ENCODE measurements at places on chromosomes 12 and 14. TPM values are rescaled to one million over a fixed set of nuclear protein-coding genes. Genes with fewer than 3 reads are reported as not detected.

The PRH2 gene
- total RNA-seq: not detected

The GPR84 gene
- not detected for total RNA-seq

The CD69 gene
- not detected for total RNA-seq

The CPNE6 gene
- not detected for total RNA-seq

The VEZT gene
- total RNA-seq: 214 TPM

DNA sequence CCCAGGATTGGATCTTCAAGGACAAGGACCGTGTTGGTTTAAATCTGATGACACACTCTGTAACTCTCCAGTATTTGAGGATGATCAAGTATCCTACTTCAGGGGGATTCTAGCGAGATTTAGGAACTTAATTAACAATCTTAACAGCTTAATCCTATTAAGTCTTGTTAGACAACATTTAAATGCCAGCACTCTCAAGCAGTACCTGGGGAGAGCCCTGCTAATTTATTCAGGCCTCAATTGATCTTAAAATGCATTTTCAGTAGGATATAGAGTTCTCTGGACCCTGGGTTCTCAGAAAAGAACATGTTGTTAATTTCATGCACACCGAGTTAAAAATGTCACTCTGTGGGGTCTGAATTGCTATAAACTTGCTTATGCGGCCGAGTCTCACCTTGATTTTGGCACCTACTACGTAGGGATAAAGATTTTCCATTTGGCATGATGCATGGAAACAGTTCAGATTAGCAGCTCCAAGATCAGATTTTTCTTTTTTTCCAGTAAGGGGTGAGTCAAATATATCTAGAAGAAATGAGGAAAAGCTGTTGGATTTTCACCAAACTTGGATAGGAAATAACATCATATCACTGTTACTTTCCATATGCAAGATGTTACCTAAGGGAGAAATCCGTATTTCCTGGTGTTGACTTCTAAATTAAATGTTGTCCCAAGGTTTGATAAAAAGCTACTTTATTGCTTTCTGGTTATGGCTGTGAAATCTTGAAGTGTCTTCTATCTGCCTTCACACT lies 76.1 kb downstream of the SLC24A4 start:
- H3K27me3 ChIP-seq: peaks cover 52% of the 10 kb centered on the region
- no peak for DNase-seq
- peaks cover 6% of the 10 kb centered on the region for H3K4me1 ChIP-seq
- no peak overlapping the region for H3K4me3 ChIP-seq
- H3K36me3 ChIP-seq: no peaks in the 10 kb centered on the region

The TOMM20L gene
- not detected for total RNA-seq

DNA sequence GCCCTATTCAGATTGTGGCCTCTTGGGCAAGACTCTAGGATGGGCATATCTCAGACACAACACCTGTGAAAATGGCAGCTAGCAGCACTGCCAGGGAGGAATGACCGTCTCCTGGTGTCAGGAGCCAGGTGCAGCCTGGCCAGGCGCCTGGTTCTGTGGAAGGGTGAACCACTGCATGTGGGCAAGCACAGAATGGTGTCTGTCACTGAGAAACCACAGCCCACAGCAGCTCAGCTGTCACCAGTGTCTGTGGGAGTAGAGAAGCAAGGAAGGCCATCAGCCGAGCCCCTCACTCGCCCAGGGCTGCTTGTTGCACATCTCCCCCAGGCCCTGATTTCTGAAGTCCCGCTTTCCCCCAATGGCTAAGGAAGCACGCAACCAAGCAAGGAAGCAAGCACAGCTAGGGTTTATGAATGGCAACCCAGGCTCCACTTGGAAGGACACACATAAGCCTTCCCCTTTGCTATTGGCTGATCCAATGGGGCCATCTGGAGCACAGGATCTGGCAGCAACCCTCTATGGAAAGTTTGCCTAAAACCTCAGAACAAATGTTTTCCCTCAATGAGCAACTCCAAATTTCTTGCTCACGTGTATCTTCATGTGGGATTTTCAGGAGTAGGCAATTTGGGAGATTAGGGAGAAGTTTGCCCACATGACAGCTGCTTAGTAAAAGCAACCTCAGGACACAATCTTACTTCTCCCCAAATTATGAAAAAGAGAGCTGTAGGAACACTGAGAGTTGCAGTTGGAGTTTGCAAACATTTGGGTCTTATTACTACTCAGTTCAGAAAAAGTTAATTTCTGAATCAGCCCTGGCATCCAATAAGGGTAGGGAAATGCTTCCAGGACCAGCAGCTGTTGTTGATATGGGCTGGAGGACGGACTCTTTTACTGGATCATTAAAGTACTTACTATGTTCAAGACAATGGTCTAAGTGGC lies 44.7 kb downstream of the GPHB5 start:
- no peaks in the 10 kb centered on the region for H3K4me1 ChIP-seq
- no peaks in the 10 kb centered on the region for H3K36me3 ChIP-seq
- H3K27ac ChIP-seq: no peak overlapping the region
- H3K27me3 ChIP-seq: no peaks in the 10 kb centered on the region
- no peak overlapping the region for H3K4me3 ChIP-seq
- DNase-seq: no peak

DNA sequence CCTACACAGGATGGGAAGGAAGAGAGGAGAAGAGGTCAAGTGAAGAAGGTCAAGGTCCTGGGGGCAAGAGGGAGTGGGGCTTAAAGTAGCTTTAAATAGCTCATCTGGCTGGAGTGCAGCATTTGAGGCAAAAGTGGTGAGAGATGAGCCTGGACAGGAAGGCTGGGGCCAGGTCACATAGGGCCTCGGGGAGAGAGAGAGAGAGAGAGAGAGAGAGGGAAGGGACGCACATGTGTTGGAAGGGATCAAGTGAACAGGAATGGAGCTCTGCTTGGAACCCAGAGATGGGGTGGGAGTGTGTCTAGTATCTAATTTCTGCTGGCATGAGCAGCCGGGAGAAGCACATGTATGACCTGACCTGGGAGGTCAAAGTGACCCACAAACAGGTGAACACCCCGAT lies 407.5 kb downstream of the MED13L start:
- no peaks in the 10 kb centered on the region for H3K4me1 ChIP-seq
- no peak overlapping the region for H3K27ac ChIP-seq
- H3K36me3 ChIP-seq: no peaks in the 10 kb centered on the region
- H3K4me3 ChIP-seq: no peak overlapping the region

GRCh38 chr14:93036652-93037345 lies 78.9 kb downstream of the ITPK1 start:
- no peaks in the 10 kb centered on the region for H3K36me3 ChIP-seq
- H3K4me3 ChIP-seq: no peak overlapping the region
- peaks cover 19% of the 10 kb centered on the region for H3K4me1 ChIP-seq
- H3K27ac ChIP-seq: peak overlapping the region; percentile 85
- no peak for DNase-seq

- H3K4me3 ChIP-seq: no peak overlapping the region
- DNase-seq: no peak
- H3K27ac ChIP-seq: no peak overlapping the region
- H3K36me3 ChIP-seq: no peaks in the 10 kb centered on the region
- H3K27me3 ChIP-seq: no peaks in the 10 kb centered on the region
Measured at GRCh38 chr14:54503486-54503885, 6.2 kb upstream of the CGRRF1 start.

GRCh38 chr12:123997033-123997822 lies 24.2 kb downstream of the ZNF664 start:
- H3K27me3 ChIP-seq: no peaks in the 10 kb centered on the region
- no peak for DNase-seq
- H3K4me1 ChIP-seq: peaks cover 10% of the 10 kb centered on the region
- H3K27ac ChIP-seq: peak overlapping the region; percentile 1
- no peak overlapping the region for H3K4me3 ChIP-seq
- H3K36me3 ChIP-seq: peaks cover 67% of the 10 kb centered on the region

GRCh38 chr12:117900561-117900960 lies 68.2 kb downstream of the KSR2 start:
- H3K4me1 ChIP-seq: no peaks in the 10 kb centered on the region
- no peak for DNase-seq
- no peaks in the 10 kb centered on the region for H3K27me3 ChIP-seq
- H3K27ac ChIP-seq: no peak overlapping the region

DNA sequence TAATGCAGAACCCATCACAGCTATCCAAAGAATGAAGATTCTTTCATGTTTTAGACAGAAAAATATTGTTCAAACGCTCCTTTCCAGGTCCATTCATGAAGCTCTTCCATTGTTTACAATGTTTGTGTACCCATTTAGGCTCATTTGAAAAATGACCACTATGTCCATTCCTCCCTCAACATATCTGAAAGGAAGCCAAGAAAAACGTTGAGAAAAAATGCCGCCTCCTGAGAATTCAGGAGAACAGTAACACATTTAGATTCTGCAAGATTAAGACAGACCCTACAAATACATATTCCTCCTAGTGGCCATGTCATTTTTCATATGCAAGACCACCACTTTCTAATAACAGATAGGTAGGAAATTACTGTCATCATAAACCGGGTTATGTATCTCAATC lies 124.4 kb downstream of the SLC25A21 start:
- H3K4me1 ChIP-seq: peaks cover 17% of the 10 kb centered on the region
- no peak for DNase-seq
- H3K27me3 ChIP-seq: no peaks in the 10 kb centered on the region
- no peak overlapping the region for H3K4me3 ChIP-seq
- H3K36me3 ChIP-seq: no peaks in the 10 kb centered on the region

The GALNT9 gene
- total RNA-seq: not detected

DNA sequence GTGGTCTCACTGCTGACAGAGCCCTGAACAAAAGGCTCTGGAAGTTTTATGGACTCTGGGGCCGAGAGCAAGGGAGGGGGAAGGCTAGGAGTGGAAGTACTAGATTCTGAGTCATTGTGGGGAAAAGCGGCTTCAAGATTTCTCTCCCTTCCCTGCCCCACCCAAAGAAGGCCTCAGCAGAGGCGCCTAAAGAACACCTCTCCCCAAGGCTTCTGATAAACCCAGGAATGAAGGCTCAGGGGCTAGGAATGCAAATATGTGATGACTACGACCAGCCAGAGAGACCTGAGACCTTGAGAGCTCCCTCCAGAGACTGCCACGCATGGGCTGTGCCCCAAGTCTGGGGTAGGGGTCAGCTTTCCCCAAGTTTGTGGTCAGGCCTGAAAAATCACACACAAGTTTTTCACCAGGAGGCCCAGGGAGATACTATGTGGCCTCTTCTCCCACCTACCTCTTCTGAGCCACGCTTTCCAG lies 130.7 kb upstream of the HIF1A start:
- no peaks in the 10 kb centered on the region for H3K27me3 ChIP-seq
- H3K4me3 ChIP-seq: no peak overlapping the region
- H3K27ac ChIP-seq: no peak overlapping the region
- DNase-seq: no peak
- peaks cover 18% of the 10 kb centered on the region for H3K4me1 ChIP-seq
- no peaks in the 10 kb centered on the region for H3K36me3 ChIP-seq

GRCh38 chr14:24219521-24219920 lies 3.7 kb upstream of the MDP1 start:
- peaks cover 18% of the 10 kb centered on the region for H3K36me3 ChIP-seq
- no peak for DNase-seq
- H3K4me3 ChIP-seq: no peak overlapping the region
- H3K27me3 ChIP-seq: no peaks in the 10 kb centered on the region
- H3K27ac ChIP-seq: no peak overlapping the region

GRCh38 chr12:66058554-66058953 lies 72.0 kb downstream of the LLPH start:
- H3K4me3 ChIP-seq: no peak overlapping the region
- no peaks in the 10 kb centered on the region for H3K36me3 ChIP-seq
- H3K27ac ChIP-seq: no peak overlapping the region
- peaks cover 18% of the 10 kb centered on the region for H3K4me1 ChIP-seq

GRCh38 chr12:54300732-54301427 lies at the start of gene NFE2:
Gene NFE2, minus strand, starts transcription at chr12:54301015. Its CDS starts 5,767 bp downstream, at chr12:54295248.
- H3K27me3 ChIP-seq: no peaks in the 10 kb centered on the region
- peak within 1 kb of the TSS; percentile 70 for H3K27ac ChIP-seq
- H3K36me3 ChIP-seq: no peaks in the 10 kb centered on the region
- H3K4me1 ChIP-seq: peaks cover 19% of the 10 kb centered on the region
- H3K4me3 ChIP-seq: peak within 1 kb of the TSS; percentile 78

The FBLN5 gene
- total RNA-seq: 5.8 TPM

- peak overlapping the region; percentile 97 for H3K4me3 ChIP-seq
- no peaks in the 10 kb centered on the region for H3K27me3 ChIP-seq
- peak; percentile 96 for DNase-seq
- peaks cover 47% of the 10 kb centered on the region for H3K36me3 ChIP-seq
- peaks cover 26% of the 10 kb centered on the region for H3K4me1 ChIP-seq
Measured at GRCh38 chr12:52903285-52903854, 1.5 kb downstream of the KRT8 start.

GRCh38 chr12:25495331-25496097 lies 57.6 kb downstream of the LMNTD1 start:
- H3K27ac ChIP-seq: no peak overlapping the region
- H3K36me3 ChIP-seq: peaks cover 77% of the 10 kb centered on the region

The ZNF385A gene
- 16.3 TPM for total RNA-seq

DNA sequence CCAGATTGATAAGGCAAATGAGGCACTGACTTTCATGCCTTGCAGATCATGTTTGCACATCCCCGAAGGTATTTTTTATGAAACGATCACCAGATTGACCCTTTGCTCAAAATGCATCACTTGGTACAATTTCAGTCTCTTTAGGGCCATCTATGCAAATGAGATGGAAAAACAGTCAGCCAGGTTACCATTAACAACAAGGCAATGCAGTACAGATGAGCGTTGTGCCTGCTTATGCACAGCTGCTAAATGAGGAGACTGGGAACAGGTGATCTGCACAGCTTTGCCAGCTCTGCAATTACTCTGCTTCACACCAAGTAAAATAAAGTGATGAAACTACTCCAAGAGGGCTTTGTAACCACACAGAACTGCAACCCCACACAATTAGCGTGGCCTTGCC lies 26.1 kb upstream of the PLEKHG7 start:
- H3K36me3 ChIP-seq: no peaks in the 10 kb centered on the region
- H3K4me1 ChIP-seq: no peaks in the 10 kb centered on the region
- no peak for DNase-seq
- no peaks in the 10 kb centered on the region for H3K27me3 ChIP-seq
- no peak overlapping the region for H3K27ac ChIP-seq

- no peak overlapping the region for H3K4me3 ChIP-seq
- no peak for DNase-seq
- no peak overlapping the region for H3K27ac ChIP-seq
- H3K36me3 ChIP-seq: no peaks in the 10 kb centered on the region
Measured at GRCh38 chr12:108367436-108367835, 28.3 kb upstream of the CMKLR1 start.
